Right atrium auricular region (tissue), 2 donors: ENCODE measurements at places on chromosomes 11 and 22.

DNA sequence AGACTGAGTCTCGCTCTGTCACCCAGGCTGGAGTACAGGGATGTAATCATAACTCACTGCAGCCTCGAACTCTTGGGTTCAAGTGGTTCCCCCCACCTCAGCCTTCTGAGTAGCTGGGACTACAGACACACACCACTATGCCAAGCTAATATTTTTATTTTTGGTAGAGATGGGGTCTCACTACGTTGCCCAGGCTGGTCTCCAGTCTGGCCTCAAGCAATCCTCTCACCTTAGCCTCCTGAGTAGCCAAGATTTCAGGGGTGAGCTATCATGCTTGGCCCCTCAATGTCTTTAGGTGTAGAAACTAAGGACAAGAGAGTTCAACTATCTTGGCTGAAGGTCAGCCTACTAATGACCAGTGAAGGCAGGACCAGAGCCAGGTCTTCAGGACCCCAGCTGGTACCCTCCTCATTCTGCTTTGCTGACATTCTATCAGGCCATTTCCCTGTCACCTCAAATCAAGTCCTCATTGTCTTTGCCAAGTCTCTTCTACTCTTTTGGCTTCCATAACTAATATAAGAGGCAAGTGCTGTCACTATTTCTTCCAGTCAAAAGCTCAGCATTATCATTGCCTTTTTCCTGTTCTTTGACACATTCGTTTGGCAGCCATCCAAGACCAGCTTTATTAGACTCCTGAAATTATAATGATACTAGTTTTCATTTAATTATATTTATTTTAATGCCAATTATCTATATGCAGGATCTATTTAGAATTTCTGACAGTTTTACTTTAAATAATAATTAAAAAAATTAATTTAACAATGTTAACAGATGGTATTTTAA is 264.2 kb upstream of the PITPNB start:
- DNase-seq, result no peak
- peaks cover 27% of the 10 kb centered on the region for H3K4me1 ChIP-seq
- H3K27me3 ChIP-seq, result no peaks in the 10 kb centered on the region
- H3K27ac ChIP-seq, result no peak overlapping the region

- DNase-seq, result no peak
- no peaks in the 10 kb centered on the region for H3K27me3 ChIP-seq
- no peaks in the 10 kb centered on the region for H3K36me3 ChIP-seq
- H3K4me3 ChIP-seq, result no peak overlapping the region
These were observed 385.6 kb downstream of the ETS1 start for GRCh38 chr11:128201801-128202200.

GRCh38 chr11:66022401-66023185 is 3.7 kb downstream of the CATSPER1 start:
- H3K36me3 ChIP-seq, result no peaks in the 10 kb centered on the region
- H3K27ac ChIP-seq, result no peak overlapping the region
- H3K27me3 ChIP-seq, result no peaks in the 10 kb centered on the region
- H3K4me1 ChIP-seq, result peaks cover 16% of the 10 kb centered on the region
- DNase-seq, result peak; percentile 68
- H3K4me3 ChIP-seq, result peak overlapping the region; percentile 17

- H3K27me3 ChIP-seq, result no peaks in the 10 kb centered on the region
- DNase-seq, result no peak
- no peaks in the 10 kb centered on the region for H3K36me3 ChIP-seq
- no peak overlapping the region for H3K4me3 ChIP-seq
- H3K4me1 ChIP-seq, result no peaks in the 10 kb centered on the region
- H3K27ac ChIP-seq, result no peak overlapping the region
These were observed 50.8 kb upstream of the ELF5 start for GRCh38 chr11:34564406-34564805.

GRCh38 chr11:71269603-71270511 is 17.5 kb upstream of the SHANK2 start:
- no peaks in the 10 kb centered on the region for H3K27me3 ChIP-seq
- H3K4me1 ChIP-seq, result no peaks in the 10 kb centered on the region
- H3K4me3 ChIP-seq, result no peak overlapping the region
- H3K36me3 ChIP-seq, result no peaks in the 10 kb centered on the region

DNA sequence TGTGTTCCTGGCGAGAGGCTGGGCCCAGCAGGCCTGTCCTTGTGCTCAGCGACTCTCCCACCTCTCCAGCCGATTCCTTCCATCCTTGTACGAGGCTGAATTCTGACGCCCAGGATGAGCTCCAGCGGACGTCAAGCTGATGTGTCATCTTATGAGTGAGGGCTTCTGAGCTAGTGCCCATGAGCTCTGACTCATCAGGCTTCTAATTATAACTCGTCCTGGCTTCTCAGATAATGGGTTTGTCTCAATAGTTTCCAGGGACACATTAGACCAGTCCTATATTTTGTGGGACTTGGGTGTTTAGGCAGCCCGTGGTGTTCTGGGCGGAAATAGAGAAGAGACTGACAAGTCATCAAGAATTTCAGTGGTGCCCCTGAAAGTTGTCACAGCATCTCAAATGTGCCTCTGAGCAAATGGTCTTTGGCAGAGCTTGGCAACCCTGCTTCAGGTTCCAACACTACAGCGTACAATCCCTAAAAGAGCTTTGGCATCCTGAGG is 108.2 kb upstream of the CD44 start:
- peaks cover 12% of the 10 kb centered on the region for H3K4me1 ChIP-seq
- peak overlapping the region; percentile 36 for H3K27ac ChIP-seq
- H3K36me3 ChIP-seq, result no peaks in the 10 kb centered on the region
- no peaks in the 10 kb centered on the region for H3K27me3 ChIP-seq
- no peak overlapping the region for H3K4me3 ChIP-seq

DNA sequence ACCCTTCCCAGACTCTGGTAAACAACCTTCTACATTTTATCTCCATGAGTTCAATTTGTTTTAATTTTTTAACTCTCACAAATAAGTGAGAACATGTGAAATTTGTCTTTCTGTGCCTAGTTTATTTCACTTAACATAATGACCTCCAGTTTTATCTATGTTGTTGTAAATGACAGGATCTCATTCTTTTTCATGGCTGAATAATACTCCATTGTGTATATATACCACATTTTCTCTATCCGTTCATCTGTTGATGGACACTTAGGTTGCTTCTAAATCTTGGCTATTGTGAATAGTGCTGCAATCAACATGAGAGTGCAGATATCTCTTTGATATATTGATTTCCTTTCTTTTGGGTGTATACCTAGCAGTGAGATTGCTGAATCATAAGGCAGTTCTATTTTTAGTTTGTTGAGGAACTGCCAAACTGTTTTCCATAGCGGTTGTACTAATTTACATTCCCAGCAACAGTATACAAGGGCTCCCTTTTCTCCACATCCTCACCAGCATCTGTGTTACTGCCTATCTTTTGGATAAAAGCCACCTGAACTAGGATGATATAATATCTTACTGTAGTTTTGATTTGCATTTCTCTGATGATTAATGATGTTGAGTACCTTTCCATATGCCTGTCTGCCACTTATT is 93.9 kb downstream of the ATG16L2 start:
- H3K4me1 ChIP-seq, result no peaks in the 10 kb centered on the region
- H3K27me3 ChIP-seq, result no peaks in the 10 kb centered on the region
- no peak for DNase-seq
- no peak overlapping the region for H3K27ac ChIP-seq

DNA sequence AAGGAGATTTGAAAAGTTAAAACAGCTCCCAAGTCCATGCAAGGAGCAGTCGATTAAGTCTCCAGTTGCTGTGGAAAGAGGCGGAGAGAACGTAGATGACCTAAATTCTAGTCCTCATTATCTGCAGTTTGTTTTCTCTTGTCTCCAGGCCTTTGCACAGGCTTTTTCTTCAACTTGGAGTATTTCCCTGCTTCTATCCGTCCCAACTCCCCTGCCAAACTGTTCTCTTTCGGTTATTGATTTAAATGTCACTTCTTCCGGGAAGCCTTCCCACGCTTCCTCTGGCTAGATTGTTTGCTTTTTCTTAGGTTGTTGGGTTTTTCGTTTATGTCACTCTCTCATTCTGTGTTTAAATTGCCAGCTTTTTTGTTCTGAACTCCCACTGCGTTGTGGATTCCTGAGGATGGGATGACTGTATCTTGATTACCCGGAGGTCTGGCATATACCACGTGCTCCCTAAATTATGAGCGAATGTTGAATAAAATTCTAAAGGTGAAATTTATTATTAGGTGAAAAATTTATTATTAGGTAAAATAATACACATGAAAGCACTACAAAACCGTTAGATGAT is 463 bp downstream of the TMEM126B start:
- no peak for DNase-seq
- H3K27me3 ChIP-seq, result no peaks in the 10 kb centered on the region
- H3K36me3 ChIP-seq, result peaks cover under 1% of the 10 kb centered on the region
- peaks cover 24% of the 10 kb centered on the region for H3K4me1 ChIP-seq
- H3K27ac ChIP-seq, result peak overlapping the region; percentile 93
- peak overlapping the region; percentile 76 for H3K4me3 ChIP-seq

DNA sequence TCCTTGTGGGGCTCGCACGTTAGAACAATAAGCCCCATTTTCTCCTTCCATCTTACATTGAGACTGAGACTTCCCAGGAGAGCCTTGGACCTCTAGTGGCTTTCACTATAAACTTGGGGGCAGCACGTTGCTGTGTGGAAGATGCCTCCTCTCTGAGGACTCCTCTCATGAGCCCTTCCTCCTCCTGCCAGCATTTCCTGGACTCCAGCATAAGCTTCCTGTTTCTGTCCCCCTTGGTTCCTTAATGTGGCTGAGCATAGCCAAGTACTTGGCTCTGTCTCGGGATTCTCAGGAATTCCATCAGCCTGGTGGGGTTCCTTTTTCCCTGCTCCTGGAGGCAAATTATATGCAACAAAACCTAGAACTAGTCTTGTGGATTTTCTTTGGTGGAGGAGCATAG is 38.8 kb upstream of the UBASH3B start:
- DNase-seq, result no peak
- H3K4me3 ChIP-seq, result no peak overlapping the region

DNA sequence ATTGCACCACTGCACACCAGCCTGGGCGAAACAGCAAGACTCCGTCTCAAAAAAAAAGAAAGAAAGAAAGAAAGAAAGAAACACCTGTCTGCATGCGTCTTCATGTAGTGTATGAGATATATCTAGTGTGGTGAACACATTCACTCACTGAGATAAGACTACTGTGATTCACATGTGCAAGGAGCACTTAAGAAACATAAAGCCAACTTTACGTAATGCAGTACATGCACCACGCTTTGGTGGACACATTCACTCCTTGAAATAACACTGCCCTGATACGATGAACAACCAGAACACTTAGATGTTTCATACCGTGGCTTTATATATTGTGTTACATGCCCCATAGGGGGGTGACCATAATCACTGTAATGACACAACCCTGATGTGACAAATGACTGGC is 96.0 kb downstream of the MICAL3 start:
- H3K27me3 ChIP-seq, result no peaks in the 10 kb centered on the region
- DNase-seq, result no peak
- no peaks in the 10 kb centered on the region for H3K36me3 ChIP-seq
- no peak overlapping the region for H3K27ac ChIP-seq
- H3K4me3 ChIP-seq, result no peak overlapping the region
- no peaks in the 10 kb centered on the region for H3K4me1 ChIP-seq

- H3K36me3 ChIP-seq, result no peaks in the 10 kb centered on the region
- peak overlapping the region; percentile 27 for H3K27ac ChIP-seq
- H3K4me3 ChIP-seq, result no peak overlapping the region
These were observed 26.1 kb downstream of the PTPRJ start for GRCh38 chr11:48006301-48006992.

DNA sequence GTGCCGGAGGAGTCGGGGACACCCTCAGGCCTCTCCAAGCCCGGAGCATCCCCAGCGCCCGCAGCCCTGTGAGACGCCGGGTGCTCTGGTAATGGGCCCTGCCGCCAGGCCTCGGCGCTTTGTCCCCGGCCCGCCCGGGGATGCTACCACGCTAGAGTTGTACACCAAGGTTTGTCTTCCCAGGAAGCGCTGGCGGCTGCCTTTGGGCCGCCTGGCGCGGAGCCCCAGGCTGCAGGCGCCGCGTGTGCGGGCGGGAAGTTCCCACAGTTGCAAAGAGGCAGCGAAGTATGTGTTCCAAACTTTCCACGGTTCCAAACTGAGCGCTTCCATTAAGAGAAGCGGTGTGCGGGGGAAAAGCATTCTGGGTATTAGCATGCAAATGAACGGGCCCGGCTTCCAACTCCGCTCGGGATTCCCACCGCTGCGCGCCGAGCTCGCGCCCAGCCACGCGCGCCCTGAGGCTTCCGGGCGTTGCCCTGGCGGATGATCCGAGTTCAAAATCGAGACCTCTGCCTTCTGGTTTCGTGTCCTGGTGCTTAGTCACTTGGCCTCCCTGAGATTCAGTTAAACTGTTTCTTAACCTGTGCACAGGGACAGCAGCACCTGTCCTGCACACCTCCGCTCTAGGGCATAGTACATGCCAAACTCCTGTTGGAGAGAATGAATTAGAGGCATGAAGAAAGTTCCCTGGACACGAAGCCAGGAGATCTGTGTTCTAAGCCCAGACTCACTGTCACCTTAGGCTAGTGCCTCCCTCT is 1.3 kb upstream of the PATZ1 start:
- H3K27me3 ChIP-seq, result no peaks in the 10 kb centered on the region
- no peaks in the 10 kb centered on the region for H3K4me1 ChIP-seq
- H3K36me3 ChIP-seq, result peaks cover 3% of the 10 kb centered on the region
- H3K27ac ChIP-seq, result peak overlapping the region; percentile 91
- DNase-seq, result no peak

DNA sequence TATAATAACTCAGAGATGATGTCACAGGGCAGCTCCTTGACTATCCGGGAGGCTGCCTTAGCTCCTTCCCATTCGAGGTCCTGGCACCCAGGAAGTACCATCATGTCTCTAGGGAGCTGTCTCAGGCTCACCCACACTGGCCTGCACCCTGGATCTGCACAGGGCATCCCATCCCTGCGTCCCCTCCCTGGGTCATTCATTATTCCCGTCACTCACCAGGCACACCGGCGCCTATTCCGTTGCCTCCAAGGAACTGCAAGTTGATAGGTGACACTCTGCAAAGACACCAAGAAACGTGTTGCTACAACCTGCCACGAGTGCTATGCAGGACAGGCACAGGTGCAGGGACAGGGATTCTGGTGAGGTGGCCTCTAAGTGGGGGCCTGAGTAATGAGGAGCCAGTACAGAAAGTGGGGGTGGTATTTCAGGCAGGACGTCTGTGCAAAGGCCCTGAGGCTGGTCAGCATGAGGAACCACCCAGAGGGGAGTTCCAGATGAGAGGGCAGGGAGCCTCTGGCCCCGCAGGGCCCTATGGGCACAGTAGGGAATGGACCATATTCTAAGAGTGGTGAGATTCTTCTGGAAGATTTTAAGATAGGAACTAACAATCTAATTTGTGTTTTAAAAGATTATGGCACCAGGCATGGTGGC is 71.6 kb upstream of the SHANK2 start:
- no peak overlapping the region for H3K27ac ChIP-seq
- no peaks in the 10 kb centered on the region for H3K36me3 ChIP-seq
- no peaks in the 10 kb centered on the region for H3K4me1 ChIP-seq
- DNase-seq, result no peak
- no peak overlapping the region for H3K4me3 ChIP-seq
